Stimulated activated CD4-positive, alpha-beta T cell treated with anti-CD3 and anti-CD28 coated beads, Interleukin-12 subunit alpha, Interleukin-12 subunit beta, amount 100 ng/mL, for 4 hours (primary cell): ENCODE measurements at places on chromosomes 12 and 14.

DNA sequence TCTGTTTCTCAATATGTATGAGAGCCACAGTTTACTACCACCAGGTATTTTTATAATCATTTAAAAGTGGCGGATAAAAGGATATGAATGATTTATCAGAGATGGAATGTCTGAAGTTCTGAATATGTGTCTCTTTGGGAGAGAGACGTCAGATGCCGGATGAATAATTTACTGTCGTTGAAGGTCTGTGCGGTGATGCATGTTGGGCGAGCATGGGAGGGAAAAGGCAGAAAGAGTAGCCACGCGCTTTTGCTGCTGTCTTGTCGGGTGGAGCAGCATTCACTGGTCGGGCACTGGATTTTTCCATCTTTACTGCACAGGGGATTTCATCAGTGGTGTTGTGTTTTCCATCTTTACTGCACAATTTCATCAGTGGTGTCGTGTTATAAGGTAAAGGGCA is 65.6 kb downstream of the SYNE2 start:
- DNase-seq, result no peak

DNA sequence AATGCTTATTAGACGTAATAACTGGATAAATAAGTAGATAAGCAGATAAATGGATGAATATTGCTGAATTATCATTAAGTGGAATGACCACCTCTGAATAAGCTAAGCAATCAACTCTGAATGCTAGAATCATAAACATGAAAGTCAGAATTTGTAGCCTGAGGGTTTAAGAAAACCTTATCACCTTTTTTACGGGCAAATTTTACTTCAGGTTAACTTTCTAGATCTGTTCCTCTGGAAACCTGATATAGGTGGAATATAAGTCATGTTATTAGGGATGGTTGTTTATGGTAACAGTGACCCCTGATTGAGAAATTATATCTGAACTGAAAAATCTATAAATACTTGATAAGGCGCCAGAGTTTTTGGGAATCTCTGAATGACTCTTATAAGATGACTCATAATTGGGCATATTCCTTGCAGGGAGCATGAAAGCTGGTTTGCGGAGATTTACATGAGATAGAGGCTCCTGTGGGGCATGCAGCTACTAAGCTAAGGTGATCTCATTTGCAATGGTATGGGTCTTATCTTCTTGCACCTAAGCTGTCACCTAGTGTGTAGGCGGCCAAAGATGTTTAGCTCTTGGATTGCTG is 12.1 kb downstream of the SPX start:
- DNase-seq, result no peak

DNA sequence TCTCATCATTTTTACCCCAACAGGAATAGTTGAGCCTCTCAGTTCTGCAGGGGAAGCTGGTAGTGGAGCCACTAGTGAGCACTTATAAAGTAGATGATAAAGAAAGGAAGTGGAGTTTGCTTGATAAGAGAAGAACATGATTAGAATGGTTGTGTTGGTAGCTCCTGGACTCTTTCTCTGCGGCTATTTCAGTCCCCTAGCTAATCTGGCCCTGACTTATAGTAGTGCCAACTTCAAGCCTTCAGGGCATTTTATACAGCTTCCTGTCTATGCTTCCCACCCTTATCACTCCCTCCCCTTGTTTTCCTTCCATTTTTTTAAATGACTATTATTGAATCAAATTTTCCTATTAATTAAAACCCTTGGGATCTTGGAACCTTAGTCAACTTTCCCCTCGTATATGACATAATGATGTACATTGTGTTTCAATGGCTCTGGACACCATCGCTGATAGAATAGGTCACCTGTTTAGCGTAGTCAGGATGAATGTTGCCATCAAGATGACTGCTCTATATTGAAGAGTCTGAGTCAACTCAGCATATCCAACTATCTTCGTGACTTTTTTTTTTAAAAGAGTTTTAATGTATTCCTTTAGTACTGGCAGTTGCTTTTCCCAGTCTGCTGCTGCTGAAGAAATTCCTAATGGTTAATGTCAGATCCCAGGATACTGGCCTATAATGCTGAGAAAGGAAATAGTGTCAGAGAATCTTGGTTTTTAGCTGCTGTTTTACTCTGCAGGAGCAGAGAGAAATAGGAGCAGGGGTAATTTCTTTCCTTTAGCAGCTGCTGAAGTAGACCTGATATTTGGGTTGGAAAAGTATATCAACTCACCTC is 16.2 kb upstream of the PCNX1 start:
- DNase-seq, result no peak

- no peak for DNase-seq
Measured at GRCh38 chr12:6332459-6332858, 9.4 kb downstream of the TNFRSF1A start.

- DNase-seq, result no peak
Measured at GRCh38 chr14:59439256-59439965, 25.8 kb downstream of the GPR135 start.

- DNase-seq, result no peak
Measured at GRCh38 chr14:65318636-65319506, 93.7 kb upstream of the FUT8 start.

DNA sequence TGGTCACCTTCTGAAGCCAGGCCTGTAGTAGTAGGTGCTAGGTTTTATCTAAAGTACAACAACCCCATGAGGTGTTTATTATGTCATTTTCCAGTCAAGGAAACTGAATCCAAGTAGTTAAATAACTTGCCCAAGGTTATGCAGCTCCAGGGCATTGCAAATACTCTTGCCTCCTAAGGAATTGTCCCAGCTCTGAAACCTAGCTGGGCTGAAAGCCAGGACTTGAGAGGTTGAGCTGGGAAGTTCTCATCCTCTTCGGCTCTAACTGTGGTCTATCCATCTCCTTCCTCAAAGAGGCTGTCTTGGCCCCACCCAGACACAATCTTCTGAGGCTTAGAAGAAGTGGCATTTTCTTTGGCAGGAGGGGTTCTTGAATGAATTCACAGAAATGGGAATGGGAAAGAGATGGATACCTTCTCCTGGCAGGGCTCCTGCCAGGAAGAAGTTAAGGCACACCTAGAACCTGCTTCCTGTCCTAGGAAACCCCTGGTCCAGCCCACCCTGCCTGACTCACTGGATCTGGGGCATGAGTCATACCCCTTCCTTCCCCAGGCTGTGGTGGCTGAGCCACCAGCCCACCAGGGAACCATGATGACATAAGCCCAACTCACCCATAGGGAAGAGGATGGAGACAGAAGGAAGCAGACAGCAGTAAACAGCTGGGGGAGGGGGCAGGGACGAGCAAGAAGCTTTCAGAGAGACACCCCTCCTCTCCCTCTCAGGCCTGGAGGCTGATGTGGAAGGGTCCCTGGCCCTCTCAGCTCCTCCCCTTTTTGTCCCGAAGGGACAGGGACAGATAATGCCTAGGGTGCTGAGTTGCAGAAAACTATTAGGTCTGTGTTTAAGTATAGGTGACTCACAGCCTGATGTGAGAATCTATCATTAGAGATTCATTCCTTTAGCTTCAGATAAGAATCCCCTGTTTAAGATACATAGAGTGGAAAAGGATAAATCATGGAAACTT is 2.1 kb upstream of the PLEK2 start:
- DNase-seq, result no peak

DNA sequence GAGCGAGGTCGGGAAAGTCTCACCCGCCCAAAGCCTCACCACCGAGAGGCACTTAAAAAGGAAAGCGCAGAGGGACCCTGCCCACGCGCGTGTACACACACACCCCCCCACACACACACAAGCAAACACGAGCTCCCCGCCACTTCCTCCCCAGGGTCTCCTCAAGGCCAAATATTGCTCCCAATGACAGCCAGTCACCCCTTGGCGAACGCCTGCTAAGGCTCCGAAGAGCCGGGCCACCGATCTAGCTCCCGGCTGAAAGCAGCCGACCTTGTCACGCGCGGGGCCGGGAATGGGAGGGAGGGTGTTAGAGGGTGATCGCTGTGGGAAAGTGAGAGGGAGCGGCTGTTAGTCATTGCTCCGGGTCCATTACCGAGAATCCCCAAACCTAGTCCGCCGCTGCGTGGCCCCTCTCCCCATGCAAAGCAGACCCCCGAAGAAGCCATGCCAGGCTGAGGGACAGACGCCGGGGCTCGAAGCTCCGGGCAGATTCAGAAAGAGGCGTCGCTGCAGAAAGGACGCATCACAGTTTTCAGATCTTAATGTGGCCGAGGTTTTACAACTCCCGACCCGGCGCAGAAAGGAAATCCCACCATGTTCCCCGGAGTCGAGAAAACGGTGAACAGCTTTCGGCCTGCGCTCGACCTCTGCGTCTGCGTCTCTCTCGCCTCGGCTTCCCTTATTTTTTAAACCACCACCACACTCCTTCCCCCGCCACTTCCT is 2.6 kb downstream of the BMP4 start:
- no peak for DNase-seq

GRCh38 chr14:59309291-59309900 is 120.9 kb downstream of the DAAM1 start:
- DNase-seq, result no peak

- DNase-seq, result no peak
Measured at GRCh38 chr14:68734231-68734732, 58.6 kb downstream of the ZFP36L1 start.

DNA sequence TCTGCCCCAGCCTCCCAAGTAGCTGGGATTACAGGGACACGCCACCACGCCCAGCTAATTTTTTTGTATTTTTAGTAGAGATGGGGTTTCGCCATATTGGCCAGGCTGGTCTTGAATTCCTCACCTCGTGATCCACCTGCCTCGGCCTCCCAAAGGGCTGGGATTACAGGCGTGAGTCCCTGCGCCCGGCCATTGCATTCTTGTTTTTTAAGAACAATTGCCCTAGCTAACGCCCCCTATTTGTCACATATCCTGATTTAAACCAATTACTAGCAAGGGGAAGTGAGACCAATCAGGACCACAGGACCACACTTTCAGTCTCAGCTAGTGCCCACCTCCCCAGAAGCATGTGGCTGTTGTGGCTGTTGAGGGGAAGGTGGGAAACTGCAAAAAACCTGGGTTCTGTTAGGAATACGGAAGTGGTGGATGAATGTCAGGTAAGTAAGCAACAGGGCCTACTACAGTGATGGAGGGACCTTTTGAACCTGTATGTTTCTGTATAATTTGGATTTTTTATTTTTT is 37.8 kb upstream of the NFYB start:
- no peak for DNase-seq

- no peak for DNase-seq
Measured at GRCh38 chr12:75848431-75848925, 183.1 kb downstream of the PHLDA1 start.

- DNase-seq, result peak; percentile 12
Measured at GRCh38 chr14:103905842-103906456, 22.3 kb upstream of the TDRD9 start.

DNA sequence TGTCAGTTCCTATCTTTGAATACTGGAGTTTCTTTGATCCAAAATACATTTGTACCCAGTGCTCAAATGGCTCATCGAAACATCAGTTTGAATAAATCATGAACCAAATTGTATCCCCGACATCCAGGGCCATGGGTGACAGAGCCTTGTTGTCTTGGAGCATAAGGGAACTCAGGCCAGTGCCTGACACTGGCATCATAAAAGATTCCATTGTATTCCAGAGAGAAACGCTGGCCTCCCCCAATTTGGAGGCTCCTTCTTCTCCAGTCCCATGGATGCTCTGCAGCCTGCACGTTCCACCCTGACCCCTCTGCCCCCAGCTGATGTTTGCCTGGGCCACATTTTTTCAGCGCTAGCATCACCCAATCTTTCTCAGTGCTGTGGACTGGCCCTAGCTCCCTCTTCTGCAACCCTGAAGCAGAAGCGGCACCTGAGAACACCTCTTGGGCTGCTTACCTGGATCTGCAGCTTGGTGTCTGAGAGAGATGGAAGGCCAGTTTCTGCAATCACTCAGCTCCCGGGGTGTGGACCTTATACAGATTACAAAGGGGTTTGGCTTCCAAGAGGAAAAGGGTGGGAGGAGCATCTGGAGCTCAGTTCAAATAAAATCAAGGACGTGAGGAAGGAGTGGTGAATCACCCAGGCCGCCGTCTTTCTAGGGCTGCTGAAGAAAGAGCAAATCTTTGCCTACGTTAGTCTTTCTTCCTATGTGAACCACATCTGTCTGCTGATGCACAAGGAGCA is at the start of gene RNASE1:
Gene RNASE1, minus strand, starts transcription at position 504 of the 744 bp plus-strand sequence. CDS start 776 bp downstream, outside the sequence.
- no peak for DNase-seq

- DNase-seq, result no peak
Measured at GRCh38 chr12:97601934-97602720, 139.5 kb downstream of the RMST start.

DNA sequence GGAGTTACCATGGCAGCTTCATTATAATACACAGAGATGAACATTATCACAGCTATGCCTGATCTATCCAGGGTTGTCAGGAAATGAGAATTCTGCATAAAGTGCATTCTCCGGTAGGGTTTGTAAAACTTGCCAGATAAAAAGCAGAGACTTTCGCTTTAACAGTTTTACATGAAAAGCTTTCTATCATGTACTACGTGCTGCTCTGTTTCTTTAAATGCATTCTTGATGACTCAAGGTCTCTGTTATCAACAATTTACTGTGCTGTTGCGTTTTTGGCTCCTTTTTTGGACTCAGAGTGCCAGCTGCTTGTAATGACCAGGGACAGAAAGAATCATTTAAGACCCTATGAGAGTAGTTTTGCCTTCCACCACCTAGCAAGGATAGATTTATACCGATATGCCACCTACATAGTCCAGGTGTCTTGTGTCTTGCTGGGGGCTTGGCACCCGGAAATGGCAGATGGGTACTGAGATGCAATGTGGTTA is 371.2 kb downstream of the BTG1 start:
- no peak for DNase-seq

DNA sequence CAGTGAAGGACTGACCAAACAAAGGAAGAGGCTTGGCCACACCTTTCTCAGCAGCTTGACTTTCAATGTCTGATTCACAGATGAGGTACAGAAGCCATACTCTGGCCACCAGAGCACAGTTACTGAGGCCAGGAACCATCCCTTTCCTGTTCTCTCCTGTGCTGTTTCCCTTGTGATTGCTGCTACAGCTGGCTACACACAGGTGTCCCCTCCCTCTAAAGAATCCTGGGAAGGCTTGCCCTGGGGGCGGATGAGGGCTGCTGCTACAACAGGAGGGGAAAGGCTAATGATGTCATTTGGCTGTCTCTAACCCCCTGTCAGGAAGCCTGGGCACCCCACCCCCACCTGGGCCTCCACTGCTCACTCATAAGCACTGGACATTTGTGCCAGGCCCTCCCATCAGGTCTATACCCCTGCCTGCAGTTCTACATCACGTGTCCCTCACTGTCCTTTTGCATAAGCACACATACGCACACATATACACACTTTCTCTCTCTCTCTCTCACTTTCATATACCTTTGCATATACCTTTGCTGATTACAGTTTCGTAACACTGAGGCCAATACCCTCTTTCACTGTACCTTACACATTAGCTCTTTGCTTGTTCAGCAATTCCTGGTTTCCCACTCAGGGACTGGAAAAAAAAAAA is 41.4 kb downstream of the PRPF40B start:
- no peak for DNase-seq

DNA sequence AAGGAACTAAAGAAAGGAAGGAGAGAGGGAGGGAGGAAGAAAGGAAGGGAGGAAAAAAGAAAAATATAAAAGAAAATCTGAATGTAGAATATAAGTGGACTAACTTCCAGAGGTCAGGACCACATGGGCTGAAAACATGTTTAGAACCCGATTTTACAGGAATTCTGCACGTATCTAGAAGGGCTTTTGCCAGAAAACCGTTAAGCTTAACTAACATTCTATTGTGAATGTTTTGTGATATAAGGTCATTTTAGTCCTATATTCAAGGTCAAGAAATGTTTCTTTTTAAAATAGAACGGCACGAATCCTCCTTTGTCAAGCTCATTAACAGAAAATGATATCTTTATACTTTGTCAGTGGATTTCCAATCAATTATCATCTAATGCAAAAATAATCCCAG is 13.1 kb downstream of the PTCSC3 start:
- no peak for DNase-seq

GRCh38 chr12:106527356-106527755 is 55.4 kb upstream of the RFX4 start:
- DNase-seq, result no peak

GRCh38 chr14:44657696-44658388 is 150.8 kb upstream of the FSCB start:
- DNase-seq, result no peak
